NCI-H1930 (cell line): ENCODE measurements at places on chromosomes 7 and 10.

- DNase-seq: no peak
Observed at GRCh38 chr10:29951441-29951931, 107.9 kb downstream of the JCAD start.

DNA sequence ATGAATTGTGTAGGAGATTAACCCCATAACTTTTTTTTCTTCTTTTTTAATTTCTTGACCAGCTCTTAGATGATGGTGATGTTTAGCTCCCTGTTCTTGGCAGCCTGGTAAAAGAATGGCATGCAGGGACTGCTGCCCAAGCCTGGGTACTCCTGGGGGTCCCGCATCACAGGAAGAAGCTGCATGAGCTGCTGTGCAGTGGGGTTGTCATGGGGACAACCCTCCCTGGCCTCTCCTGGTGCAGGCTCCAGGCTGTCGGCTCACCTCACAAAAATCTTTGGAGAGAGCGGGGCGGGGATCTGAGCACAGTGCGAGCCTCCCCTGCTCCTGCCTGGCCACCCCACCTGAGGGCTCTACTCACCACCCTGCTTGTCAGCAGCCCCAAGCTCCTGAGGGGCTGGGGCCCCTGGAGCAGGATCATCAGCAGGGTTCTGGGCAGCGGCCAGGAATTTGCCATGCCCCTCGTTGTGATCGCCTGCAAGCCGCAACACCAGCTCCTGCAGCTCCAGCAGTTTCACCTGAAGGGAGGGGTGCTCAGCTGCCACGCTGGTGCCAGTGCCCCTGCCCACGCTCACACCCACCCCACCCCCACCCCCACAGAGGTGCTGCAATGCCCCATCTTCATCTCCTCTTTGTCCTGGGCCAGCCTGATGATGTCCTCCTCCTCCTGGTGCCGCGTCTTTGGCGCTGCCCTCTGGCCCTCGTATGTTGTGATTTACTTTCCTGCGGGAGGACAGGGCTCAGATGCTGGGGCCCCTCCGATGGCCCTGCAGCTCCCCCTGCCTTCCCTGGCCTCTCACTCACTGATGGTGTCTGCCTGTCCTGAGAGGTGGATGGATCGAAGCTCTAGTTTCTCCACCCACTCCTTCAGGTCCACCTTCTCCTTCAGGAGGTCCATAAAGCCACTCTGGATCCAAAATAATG is 15.5 kb upstream of the MTPAP start:
- no peak for DNase-seq

DNA sequence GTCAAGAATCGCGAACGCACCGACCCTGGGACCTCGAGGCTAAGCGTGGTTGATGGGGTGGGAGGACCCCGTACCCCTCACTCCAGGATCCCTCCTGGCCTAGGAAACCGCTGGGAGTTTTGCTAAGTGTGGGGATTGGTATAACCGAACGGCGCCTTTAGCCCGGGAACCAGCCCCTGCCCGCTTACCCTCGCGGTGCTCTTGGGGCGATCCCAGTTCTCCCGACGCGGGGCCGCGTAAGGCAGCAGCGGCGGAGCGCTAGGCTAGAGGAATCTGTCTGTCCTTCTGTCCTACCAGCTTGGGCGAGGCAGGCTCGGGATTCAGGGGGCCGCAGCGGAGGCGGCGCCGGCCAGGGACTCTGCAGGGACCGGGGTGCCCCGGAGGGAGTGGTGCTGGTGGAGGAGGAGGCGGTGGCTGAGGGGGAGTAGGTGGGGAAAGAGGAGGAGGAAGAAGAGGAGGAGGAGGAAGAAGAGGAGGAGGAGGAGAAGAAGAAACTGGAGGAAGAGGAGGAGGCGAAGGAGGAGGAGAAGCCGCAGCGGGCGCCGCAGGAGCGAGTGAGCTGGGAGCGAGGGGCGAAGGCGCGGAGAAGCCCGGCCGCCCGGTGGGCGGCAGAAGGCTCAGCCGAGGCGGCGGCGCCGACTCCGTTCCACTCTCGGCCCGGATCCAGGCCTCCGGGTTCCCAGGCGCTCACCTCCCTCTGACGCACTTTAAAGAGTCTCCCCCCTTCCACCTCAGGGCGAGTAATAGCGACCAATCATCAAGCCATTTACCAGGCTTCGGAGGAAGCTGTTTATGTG is 439 bp upstream of the EMX2 start:
- peak; percentile 51 for DNase-seq

DNA sequence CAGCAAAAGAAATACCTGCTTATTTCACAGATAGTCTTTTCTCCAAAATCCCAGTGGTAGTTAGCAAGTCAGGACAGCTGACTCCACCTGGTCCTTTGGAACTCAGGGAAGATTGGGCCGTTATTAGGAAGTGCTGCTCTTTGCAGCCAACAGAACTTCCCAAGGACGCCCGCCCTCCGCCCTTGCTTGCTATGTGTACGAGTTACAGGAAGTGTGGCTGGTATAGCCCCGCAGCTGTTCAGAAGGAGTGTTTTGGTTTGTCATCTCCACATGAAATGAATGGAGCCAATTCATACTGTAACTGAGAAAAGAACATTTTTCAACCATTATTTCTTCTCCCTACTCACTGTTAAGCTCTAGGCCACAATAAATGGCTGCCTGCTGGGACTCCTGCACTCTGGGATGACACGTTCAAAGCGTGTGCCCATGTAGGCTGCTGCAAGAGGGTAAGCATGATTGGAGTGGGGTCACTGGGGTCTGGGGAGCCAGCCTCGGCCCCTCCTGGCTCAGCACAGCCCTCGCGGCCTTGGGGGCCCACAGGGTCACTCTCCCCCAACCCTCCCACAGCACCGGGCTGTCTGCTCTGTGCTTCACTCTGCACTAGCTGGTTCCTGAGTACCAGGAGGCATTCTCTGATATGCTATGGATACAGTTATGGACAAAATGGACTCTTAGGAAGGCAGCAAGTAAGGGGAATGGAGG is 244.0 kb downstream of the EBF3 start:
- DNase-seq: no peak

DNA sequence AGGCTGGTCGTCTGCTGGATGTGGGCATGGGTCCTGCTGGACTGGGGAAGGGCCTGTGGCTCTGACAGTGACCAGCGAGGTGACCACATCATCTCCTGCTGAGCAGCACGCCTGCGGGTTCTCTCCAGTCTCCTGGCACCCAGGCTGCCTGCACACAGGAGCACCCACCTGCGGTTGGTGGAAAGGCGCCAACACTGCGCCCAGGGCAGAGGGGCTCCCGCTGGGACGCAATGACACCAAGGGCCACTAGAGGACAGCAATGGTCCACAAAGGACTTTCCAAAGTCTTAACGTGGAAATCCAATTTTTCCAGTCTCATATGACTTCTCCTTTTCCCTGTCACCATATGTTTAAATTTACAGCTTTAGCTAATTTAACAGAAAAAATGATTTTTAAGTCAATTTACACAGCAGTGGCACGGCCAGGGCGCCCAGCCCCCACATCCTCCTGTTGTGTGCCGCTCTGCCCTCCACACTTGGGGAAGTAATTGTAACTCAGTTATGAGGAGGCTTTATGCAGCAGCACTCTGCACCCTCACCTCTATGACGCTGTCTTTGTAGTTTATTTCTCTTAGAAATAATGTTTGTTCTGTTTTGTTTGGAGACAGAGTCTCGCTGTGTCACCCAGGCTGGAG is 38.1 kb downstream of the CFAP46 start:
- peak; percentile 3 for DNase-seq

GRCh38 chr10:33325929-33326328 is 8.5 kb downstream of the NRP1 start:
- DNase-seq: no peak

DNA sequence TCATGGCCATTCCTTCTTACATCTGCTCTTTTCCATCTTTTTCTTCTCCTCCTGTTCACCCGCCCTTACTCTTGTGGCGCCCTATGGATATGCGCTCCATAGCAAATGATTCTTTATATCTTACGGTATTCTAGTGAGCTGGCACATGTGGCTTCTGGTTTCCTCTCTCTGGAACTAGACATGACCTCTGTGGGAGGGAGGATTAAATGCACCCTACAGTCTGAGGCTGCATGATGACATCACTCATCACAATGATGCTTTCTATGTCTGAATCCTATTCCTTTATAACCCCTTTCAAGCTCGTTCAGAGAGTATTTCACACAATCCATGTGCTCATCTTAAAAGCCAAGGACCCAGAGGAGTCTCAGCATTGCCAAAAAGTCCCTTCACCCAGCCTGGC is 153.3 kb downstream of the EGFR start:
- DNase-seq: no peak

DNA sequence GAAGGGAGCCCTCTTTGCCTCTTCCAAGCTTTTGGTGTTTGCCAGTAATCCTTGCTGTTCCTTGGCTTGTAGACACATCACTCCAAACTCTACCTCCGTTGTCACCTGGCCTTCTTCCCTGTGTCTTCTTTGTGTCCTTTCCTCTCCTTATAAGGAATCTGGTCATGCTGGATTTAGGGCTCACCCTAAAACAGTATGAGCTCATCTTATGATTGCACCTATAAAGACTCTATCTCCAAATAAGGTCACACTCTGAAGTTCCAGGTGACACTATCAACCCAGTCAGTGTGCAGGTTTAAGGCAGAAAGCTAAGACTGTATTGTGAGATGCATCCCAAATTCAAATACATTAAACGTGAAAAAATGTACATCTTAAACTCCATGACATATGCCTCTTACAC is 49.0 kb upstream of the ZRANB1 start:
- DNase-seq: no peak

GRCh38 chr10:34134602-34135001 is 680.5 kb downstream of the PARD3 start:
- DNase-seq: no peak

- DNase-seq: no peak
Observed at GRCh38 chr7:130290745-130291144, 2.2 kb upstream of the CPA4 start.

GRCh38 chr7:101858437-101859385 is 41.3 kb downstream of the CUX1 start:
- DNase-seq: no peak

GRCh38 chr7:103632972-103633371 is 187.0 kb upstream of the SLC26A5 start:
- DNase-seq: no peak

DNA sequence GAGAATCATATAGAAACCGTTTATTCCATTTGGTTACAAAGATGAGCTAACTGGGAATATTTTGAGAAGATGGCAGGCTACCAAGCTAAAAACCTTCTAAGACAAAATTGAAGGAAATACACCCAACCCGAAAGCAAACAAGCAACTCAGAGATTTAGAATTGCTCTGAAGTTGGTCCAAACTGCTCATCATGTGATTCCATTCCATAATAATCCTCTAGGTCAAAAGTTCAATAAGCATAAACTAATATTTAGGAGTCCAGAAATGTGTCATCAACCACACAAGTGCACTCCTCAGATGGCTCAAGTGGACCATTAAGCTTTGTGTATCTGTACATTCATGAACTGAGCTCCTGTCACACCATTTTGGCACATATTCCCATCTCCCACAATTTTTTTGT is 28.7 kb downstream of the DGKI start:
- DNase-seq: no peak

DNA sequence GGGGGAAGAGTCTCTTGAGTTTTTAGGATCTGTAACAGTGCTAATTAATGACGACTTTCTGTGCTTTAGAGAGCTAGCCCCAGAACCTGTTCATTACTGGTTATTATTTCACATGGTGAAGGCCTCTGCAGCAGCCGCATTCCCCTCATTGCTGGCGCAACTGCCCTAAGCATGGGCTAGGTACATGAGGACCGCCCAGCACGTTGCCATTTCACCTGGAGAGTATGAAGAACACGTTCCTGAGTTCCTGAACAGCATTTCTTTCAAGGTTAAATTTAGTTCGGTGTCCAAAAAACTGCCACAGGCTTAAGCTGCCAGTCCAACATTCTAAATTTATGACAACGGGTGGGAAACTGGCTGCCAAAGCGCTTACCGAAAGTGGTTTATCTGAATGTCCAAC is 177.0 kb downstream of the DNAH11 start:
- DNase-seq: no peak

- DNase-seq: no peak
Observed at GRCh38 chr10:129707406-129708388, 240.7 kb downstream of the MGMT start.

- DNase-seq: no peak
Observed at GRCh38 chr10:72832701-72833100, 60.8 kb upstream of the OIT3 start.

GRCh38 chr10:2924431-2924830 is 142.9 kb upstream of the PFKP start:
- DNase-seq: no peak

DNA sequence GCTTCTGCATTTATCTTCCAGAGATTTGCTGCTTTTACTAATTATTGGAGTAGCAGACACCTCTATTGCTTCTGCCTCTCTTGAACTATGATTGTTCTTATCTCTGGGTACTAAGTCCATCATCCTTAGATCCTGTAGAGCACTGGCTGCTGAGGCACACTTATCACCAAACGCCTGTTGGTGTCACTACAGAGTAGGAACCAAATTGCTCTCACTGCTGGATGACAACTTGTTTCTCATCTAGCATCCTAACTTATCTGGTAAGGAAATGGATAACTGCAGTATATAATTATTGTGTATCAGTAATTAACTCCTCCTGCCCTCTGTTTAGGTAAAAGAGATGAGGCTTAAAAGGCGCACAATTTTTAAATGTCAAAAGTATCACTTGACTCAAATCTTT is 1059.4 kb downstream of the NRG3 start:
- DNase-seq: no peak

DNA sequence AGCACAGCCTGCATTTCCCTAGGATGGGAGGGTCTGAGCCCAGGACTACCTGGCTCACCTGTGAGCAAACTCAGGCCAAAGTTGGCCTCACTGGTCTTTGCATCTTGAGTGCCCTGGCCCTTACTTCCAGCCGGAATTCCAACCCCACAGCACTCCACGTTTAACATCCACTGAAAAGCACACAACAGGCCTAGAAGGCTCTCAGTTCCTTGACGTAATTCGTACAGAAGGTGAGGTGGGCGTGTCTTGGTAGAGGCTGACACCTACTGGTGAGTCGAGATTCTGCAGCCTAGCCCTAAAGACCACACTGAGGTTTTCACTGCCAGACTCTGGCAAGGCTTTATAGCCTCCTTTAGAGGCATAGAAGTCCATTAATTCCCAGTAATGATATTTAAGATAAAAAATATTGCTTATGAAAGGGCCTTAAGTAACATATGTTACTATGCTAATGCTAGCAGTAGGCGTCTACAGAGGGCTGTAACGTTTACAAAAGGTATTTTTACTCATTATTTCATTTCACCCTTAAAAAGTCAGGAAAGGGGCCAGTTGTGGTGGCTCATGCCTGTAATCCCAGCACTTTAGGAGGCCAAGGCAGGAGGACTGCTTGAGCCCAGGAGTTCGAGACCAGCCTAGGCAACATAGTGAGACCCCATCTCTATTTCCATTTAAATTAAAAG is 95.8 kb downstream of the HIP1 start:
- no peak for DNase-seq

GRCh38 chr10:101140084-101140949 is 9.2 kb downstream of the TLX1 start:
- no peak for DNase-seq

DNA sequence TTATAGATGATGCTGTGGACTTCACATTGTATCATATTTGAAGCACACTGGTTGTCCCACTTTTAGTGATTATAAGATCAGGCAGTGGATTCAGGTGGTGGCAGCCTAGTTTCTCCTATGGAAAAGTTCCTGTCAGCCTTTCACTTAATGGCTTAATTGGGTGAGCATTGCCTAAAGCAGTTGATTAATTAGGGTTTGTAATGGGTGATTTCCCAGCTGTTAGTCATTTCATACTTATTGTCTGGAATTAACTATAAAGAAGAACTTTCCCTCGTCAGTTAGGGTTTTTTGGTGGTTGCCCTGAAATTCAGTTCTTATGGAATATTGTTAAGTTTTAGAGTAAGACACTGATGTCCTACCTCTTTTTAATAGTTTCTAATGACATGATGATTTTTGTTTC is 78.8 kb downstream of the SLC25A40 start:
- no peak for DNase-seq

- DNase-seq: peak; percentile 43
Observed at GRCh38 chr7:100407285-100408180, 21.0 kb downstream of the ZCWPW1 start.
